ENCODE measurements at places on chromosomes 1 and 21.
A peak's percentile ranks its signal among the peaks of the same experiment; 100 is the strongest.

GRCh38 chr21:34180407-34180806 lies 107.0 kb downstream of the MRPS6 start:
- no peak for DNase-seq

DNA sequence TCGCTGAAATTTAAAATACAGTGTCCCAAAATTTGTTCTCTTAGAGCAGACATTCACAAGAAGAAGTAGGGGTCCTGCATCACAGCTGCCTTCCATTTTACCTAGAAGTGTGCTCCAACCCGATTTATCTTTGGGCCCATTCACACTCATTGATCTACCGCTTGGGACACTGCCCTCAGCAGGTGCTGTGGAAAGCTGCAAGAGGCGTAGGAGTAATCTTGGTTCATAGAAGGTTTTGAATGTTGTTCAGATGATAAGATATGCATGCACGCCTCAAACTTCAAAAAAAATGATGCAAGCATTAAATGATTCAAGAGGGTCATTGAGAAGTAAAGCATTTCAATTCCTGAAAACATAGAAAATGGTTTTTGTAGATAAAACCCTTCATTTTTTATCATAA lies 18.6 kb upstream of the C1orf105 start:
- no peak for DNase-seq

DNA sequence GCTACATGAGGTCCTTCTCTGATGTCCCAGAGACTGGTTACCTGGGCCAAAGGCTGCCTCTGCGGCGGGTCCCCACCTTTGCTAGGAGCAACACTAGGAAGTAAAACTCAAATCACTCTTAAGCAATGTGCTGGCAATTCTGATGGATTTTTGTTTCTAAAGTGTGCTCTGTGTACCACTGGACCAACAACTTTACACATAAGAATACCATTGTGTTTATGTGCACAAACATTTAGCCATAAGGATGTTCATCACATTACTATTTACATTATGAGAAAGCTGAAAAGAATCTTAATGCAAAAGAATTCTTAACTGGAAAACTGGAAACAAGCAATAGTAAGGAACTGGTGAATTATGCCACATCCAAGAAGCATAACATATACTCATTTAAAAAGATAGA lies 38.6 kb downstream of the SSBP3 start:
- no peak for DNase-seq

- no peak for DNase-seq
Measured at GRCh38 chr1:174447866-174448530, at the start of gene GPR52. Gene GPR52 (plus strand): TSS chr1:174447964. CDS start chr1:174448112, 148 bp downstream.

- DNase-seq = peak; percentile 44
Measured at GRCh38 chr1:160520582-160520981, 2.5 kb downstream of the SLAMF6 start.

GRCh38 chr1:118247593-118247992 lies 62.6 kb upstream of the SPAG17 start:
- DNase-seq = peak; percentile 18

DNA sequence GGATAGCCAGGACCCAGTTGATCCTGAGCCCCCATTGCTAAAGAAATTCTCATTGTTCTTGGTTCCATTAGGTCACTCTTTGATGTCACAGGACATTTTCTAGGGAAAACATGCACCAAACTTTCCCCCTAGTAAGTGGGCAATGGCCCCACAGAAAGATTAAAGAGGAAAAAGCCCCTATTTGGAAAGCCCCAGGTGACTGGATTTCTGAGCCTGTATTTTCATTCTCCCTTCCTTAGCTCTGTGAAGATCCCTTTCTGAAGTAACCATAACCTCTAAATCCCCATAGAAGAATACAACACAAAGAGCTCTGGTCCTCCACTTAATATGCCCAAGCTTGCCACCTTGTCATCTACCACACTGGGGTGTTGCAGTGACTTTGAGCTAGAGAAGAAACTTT lies 232.3 kb upstream of the FGGY start:
- no peak for DNase-seq

DNA sequence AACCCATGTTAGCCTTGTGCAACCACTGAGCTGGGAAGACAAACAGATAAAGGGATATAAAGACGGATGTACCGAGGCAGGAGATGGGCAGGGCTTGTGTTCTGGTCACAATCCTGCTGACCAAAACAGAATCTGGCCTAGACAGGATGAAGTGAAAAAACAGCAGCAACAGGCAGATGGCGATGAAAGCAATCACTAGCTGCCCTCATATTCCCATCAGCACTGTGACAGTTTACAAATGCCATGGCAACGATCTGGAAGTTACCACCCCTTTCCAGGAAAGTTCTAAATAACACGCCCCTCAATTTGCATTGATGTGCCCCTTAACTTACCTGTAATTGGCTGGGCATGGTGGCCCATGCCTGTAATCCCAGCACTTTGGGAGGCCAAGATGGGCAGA lies 40.6 kb upstream of the CD46 start:
- DNase-seq = peak; percentile 23

DNA sequence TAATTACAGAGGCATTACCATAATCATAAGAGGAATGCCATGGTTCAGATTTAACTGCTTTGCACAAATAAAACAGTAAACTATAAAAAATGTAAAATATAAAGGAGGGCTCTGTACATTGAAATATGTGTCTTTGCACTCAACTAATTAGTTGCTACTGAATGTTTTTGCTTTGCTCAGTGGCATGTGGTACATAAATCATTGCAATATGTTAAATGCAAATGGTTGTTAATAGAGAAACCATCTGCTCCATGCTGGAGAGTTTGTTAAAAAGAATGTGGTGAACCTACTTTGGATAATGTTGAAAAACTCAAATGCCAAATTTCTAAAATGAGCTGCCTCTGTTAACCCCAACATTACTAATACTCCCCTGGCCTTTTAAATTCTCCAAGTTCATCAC lies 201.5 kb downstream of the NTNG1 start:
- DNase-seq = no peak

- DNase-seq = no peak
Measured at GRCh38 chr1:55632906-55633305, 417.7 kb upstream of the USP24 start.

DNA sequence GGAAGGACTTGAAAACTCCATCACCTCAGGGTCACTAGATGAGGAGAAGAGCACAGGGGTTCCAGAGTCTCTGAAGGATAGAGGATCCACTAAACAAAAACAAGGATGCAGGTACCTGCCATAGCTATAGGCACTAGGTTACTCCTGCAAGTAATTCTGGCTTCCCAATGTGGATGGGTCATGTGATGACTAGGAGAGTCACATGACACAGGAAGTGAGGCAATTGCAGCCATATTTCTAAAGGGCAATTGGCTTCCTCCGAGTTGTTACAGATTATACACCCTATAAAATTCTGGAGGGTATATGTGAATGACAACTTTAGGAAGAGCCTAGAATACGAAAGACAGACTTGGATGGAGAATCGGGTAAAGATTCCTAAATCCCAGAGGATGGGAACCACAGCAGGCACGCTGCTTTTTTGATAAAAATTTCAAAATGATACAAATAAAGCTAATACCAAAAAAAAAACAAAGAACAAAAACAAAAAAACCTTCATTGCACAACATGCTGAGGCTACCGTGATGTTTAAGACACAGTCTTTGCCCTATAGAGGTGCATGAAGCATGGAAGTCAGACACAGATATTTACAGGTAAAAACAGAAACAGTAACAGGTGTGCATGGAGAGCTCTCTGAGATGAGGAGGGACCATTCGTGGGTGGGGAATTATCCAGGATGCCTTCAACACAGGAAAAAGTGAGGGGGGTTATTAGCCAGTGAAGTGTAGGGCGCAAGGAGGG lies 10.5 kb downstream of the MTX1 start:
- no peak for DNase-seq

- no peak for DNase-seq
Measured at GRCh38 chr1:210617293-210617692, 288.6 kb downstream of the HHAT start.

DNA sequence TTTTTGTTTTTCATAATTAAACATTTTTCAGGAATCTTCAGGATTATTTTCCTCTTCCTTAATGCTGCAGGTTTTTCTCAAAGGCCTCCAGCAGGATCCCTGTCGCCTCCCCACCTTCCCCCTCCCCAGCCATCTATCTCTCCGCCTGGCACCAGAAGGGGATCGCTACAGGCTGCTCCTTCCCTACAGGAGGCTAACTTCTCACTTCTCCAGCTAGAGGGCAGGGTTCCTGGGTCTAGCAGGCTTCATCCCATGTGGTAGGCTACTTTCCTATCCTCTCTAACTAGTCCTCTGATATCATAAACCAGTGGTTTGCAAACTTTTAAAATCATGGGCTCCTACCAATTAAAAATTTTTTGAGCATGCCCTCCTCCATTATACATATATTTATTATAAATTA lies 104.1 kb downstream of the KCNN3 start:
- DNase-seq = peak; percentile 58

- DNase-seq = peak; percentile 92
Measured at GRCh38 chr1:9110669-9111356, 18.1 kb downstream of the GPR157 start.

GRCh38 chr1:169779970-169780369 lies 14.7 kb downstream of the METTL18 start:
- no peak for DNase-seq

DNA sequence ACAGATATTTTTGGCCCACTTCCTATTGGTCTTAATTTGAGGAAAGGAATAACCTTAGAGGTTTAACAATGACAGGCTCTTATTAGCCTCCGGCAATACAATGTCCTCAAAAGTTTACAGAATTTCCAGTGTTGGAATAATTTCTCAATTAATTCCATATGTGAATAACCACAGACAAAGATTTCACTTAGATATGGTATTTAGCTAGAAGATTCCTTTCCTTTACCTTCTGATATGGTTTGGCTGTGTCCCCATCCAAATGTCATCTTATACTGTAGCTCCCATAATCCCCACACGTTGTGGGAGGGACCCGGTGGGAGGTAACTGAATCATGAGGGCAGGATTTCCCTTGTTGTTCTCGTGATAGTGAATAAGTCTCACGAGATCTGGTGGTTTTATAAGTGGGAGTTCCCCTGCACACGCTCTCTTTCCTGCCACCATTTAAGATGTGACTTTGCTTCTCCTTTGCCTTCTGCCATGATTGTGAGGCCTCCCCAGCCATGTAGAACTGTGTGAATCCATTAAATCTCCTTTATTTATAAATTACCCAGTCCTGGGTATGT lies 54.9 kb upstream of the RGS7 start:
- no peak for DNase-seq

- DNase-seq = no peak
Measured at GRCh38 chr1:204909109-204909508, 38.4 kb downstream of the NFASC start.

GRCh38 chr1:171852272-171852671 lies 11.0 kb downstream of the DNM3 start:
- DNase-seq = no peak

DNA sequence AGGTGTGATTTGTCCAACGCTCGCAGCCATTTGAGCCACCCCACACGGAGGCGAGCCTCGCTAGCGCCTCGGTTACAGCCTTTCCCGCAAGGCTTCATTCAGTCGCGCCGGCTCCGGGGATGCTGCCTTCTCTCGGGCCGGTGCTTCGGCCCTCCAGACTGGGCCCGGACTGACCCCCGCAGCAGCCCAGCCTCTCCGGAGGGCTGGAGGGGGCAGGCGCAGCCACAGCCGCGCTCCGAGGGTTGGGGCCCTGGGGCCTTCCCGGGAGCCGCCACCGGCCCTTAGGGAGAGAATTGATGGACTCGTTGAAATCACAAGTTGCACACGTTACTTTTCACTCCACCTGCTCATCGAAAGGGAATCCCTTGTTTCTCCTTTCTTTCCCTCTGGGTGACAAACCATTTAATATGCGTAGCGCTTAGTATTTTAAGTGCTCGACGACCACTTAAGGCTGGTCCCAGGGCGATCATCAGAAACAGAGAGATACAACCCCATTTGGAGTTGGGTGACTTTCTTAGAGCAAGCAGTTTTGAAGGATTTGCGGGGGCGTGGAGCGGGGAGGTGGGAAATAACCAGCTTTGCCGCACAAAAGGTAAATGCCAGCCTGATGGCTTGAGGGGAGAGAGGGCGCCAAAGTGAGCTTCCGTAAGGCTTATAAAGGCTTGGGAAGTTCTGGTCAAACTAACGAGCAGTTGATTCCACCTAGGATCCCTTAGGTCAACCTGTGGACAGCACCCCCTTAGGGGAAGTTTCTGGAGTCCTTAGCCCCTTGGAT lies 24.6 kb upstream of the ENAH start:
- no peak for DNase-seq

- DNase-seq = no peak
Measured at GRCh38 chr1:203366476-203366875, 15.6 kb upstream of the FMOD start.

DNA sequence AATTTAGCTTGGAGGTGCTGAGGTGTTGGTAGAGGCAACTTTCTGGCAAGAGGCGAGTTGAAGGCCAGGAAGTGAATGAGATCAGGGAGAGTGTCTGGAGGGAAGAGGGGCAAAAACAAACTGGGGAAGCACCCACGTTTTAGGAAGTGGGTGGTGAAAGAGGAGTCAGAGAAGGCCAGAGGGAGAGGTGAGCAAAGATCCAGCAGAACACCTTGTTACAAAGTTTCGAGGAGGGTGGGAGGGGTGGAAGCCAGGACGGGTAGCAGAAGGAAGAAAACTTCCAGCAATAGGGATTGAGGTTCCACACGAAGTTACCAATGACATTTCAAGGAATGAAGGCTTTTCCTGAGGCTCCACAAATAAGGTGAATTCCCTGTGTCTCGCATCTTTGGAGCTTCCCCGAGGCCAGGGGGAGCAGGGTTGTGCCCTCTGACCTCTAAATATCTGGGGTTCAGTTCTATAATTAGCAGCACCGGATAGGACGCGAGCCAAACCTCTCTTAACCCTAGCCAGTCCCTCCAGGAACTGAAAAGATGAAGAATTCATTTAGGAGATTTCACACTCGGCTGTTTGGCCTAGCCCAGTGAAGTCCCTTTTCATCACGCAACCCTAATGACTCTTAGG lies 578 bp upstream of the SESN2 start:
- DNase-seq = no peak

GRCh38 chr1:10738061-10739058 lies 58.1 kb downstream of the CASZ1 start:
- no peak for DNase-seq

DNA sequence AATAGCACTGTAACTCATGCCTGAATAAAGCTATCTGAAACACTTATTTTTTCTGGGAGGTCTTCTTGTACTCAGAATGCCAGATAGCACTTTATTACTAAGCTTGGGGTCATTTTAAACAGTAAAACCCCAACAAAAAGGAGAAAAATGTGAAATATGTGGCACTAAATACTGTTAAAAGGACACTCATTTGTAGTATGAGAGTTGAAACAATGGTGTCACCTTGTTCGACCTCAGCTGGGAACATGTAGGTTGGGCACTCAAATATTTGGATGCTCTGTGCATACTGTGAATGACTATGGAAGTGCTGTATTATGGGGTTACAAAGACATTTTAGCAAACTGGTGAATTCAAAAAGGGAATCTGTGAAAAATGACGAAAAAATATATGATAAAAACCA lies 53.9 kb downstream of the SELENOF start:
- DNase-seq = no peak

- DNase-seq = no peak
Measured at GRCh38 chr1:43229826-43230780, 39.7 kb upstream of the TMEM125 start.

GRCh38 chr1:32775640-32776337 lies 41.4 kb downstream of the YARS1 start:
- no peak for DNase-seq

Data from RWPE1 (cell line).